ENCODE measurements at places on chromosomes 4 and X.

DNA sequence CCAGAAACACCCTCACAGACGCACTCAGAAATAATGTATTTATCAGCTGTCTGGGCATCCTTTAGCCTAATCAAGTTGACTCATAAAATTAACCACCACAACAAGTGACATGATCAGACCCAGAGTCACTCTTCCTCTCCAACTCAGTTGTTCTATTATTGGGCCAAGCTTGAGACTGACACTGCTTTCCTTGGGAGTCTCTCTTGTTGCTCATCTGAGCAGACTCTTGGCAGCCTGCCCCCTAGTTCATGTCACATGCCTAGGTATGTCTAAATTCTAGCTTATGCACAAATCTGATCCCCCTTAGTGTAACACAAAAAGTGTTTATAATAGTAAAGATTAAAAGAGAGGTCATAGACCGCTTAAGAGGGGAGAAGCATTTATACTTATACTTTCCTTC lies 72.6 kb upstream of the ADAMTS3 start:
- DNase-seq = no peak

DNA sequence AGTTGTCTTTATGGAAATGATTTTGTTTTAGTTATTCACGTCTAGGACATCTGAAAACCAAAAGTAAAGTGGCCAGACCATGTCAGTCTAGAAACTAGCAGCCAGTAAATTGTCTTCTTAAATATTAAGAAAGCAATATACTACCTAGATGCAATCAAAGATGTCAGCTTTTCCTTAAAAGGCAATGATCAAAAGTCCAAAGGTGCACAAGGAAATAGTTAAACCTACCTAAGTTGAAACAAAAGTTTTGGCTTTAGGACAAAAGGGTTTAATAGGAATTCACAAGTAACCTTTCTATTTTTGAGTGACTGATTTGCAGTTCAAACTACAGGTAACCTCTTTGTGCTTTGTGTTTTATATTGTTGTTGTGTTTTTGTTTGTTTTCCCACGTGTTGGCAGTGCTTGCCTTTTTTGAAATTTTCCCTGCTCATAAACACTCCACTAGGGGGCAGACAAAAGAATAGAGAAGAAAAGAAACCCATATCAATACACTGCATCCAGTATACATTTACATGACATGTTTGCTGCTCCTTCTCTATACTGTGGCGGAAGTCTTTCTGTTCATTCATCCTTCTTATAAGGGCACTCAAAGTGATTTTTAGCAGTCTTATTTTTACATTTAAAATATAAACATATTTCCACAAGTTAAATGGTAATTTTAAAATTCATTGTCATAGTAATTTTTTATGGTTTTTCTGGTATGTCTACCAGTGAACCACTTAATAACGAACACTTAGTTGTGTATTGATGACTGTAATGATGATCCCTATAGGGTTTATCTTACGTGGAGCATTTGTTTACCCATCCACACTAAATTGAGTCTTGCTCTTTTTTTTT lies 62.7 kb downstream of the GAB1 start:
- no peak for DNase-seq

GRCh38 chr4:25096981-25097443 lies 63.2 kb downstream of the SEPSECS start:
- DNase-seq = no peak

DNA sequence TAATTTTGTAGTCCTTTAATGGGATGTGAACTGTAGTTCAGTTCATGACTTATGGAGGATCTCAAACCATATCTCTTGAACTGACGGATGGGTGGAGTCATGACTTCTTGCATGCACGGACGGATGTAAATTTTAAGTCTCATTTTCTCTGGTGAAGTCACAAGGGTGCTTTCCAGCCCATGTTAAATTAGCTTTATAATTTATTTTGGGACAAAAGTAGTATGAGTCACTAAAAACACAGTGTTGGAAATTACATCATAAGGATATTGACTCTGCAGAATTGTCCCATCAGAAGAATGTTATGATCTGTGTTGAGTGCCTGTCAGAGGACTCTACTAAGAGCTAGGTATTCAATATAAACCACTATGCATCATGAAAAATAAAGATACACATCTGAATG lies 6.8 kb upstream of the PAGE5 start:
- no peak for DNase-seq

DNA sequence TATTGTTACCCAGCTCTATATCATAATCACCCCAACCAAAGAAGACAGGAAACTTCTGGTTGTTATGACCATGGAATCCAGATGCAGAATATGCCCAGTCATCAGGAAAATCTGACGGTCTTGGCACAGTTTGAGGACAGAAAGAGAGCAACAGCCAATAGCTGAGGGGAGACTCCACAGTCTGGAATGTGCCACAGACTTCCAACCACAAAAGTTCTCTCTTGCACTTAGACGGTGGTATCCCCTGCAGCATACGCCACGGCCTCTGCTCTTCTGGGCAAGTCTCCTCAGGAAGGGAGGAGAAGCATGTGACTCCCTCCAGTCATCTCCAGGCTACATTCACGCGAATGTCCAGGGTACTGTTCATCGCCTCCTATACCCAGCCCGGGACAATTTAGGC lies 18.4 kb downstream of the ZNF827 start:
- DNase-seq = no peak

DNA sequence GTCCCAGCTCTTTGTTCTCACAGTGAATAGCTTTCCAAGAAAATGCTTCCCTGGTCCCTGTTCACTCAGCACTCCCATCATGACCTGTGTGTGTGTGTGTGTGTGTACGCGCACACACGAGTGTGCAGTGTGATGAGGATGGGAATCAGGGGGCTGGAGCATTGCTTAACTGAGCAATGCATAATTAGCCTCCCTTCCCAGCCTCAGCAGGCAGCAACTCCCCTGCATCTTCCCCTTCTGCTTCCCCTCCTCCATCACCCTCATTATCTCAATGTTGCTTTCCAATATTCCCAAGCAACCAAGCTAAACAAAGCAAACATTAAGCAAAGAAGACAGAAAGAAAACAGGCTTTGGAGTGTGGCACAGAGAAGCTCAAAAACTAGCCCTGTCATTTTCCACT lies 137.0 kb downstream of the RBM47 start:
- no peak for DNase-seq

DNA sequence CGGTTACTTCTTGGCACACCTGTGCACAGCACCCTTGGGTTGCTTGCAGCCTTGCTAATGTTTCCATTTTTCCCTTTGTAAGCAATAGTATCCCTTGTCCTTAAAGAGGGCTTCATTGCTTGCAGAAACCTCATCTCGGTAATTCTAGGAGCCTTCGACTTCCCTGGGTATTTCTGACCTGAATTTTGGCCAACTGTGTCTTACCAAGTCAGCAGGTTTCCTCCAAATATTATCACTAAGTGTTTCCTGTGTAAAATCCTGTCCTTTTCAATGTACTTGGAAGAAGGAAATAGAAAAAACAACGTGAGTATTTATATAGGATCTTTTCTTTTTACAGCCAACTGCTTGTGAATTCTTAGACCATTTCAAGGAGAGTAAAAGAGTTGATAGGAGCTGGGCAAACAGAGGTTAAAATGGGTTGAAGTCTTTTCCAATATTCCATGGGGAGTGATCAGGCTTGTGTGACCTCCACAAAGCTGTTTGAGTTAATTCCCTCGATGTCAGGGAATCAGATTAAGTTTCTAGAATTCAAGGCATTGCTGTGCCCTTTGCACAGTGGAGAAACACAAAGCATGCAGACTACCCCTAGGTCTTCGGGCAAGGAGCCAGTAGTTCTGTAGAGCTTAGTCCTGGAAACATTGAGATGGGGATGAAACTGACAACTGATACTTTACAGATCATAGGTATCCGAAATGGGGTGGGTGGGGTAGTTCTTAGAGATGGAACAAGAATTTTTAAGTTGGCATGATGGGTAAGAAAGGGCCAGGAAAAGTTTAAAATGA lies 209.9 kb downstream of the CPE start:
- DNase-seq = no peak

DNA sequence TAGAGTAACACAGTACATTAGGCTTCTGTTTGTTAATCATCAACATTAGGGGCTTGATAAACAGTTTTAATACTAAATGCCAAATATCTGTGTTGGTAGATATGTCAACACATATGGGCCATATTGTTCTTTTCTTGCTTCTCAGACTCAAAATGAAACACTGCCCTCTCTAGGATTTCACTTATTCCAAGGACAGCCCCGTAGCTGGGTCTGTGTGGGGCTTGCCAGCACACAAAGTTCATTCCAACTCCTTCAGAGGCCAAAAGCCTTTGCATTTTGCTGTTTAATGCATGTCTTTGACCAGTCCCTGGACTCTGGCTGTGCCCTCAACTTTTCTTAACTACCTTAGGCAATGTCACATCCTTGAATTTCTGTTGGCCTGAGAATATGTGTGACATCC lies 102.0 kb upstream of the ZNF827 start:
- DNase-seq = no peak

- no peak for DNase-seq
Observed at GRCh38 chr4:82591592-82591991, 29.8 kb upstream of the TMEM150C start.

GRCh38 chr4:77021614-77022089 lies 54.1 kb downstream of the CCNI start:
- DNase-seq = no peak

DNA sequence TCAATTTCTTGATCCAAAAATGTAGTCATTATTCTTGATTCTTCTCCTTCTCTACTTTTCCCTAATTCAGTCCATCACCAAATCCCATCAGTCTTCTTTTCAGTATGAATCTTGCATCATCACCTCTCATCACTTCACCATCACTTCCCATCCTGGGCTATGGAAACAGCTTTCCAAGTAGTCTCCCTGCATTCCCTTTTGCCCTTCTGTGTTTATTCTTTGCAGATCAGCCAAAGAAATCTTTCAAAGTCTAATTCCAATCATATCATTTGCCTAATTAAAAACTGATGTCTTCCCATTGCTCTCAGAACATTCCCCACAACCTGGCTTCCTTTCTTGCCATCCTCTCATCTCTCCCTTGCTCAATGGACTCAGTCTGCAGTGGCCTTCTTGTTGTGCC lies 201.7 kb upstream of the ADAMTS3 start:
- DNase-seq = no peak

DNA sequence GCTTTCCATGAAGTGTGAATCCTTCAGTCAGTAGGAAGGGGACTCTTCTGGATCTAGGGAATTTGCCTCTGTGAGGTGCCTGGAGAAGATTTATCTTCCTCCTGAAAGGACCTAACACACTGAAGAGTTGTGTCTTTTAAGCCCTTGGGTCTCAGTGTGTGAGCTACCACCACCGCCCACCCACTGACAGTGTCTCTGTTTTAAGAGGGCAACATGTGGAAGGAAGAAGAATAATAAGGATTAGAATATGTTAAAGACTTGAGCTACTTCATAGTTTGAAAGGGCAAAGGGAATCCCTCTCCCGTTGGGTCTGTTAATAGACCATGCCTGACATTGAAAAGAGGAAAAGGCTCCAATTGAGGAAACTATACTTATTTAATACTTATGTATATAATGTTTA lies 64.3 kb upstream of the TLR2 start:
- DNase-seq = no peak

- DNase-seq = no peak
Observed at GRCh38 chrX:103782640-103783039, 6.0 kb downstream of the PLP1 start.

- DNase-seq = no peak
Observed at GRCh38 chr4:98516441-98517217, 141.8 kb downstream of the TSPAN5 start.

GRCh38 chr4:114701491-114701890 lies 102.9 kb downstream of the UGT8 start:
- no peak for DNase-seq

GRCh38 chrX:108415891-108416290 lies 22.3 kb downstream of the COL4A6 start:
- no peak for DNase-seq

DNA sequence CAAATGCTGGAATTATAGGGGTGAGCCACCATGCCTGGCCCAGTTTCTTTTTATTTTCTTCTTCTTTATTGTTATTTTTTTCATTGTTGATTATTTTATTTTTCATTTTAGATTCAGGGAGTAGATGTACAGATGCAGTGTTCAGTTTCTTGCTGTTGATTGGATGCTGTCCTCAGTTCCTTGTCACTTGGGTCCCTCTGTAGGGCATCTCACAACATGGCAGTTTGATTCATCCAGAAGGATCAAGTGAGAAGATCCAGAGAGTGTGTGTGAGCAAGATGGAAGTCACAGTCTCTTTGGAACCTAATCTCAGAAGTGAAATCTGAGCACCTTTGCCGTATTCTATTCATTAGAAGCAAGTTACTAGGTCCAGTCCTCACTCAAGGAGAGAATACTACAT lies 20.9 kb downstream of the HMGB3 start:
- DNase-seq = no peak

DNA sequence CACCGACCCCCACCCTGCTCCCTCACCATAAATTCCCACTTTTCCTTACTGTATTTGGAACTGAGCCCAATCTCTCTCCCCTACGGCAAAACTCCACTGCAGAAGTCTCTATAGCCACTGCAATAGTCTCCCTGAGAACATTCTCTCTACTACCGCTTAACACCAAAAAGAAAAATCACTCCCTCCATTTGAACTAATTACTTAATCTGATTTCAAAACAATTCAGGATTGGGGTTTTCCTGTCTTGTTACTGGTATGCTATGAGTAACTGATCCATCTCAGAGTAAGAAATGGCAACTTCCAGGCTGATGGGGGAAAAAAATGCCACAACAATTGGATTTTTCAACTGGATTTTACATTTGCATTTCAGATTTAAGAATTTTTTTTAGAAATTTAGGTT lies 5.8 kb downstream of the PAPSS1 start:
- DNase-seq = no peak

- DNase-seq = no peak
Observed at GRCh38 chr4:59770601-59771264, 1429.4 kb upstream of the ADGRL3 start.

- no peak for DNase-seq
Observed at GRCh38 chrX:118644378-118644777, 83.0 kb upstream of the IL13RA1 start.

- DNase-seq = no peak
Observed at GRCh38 chr4:138889216-138889615, 126.4 kb upstream of the NOCT start.

DNA sequence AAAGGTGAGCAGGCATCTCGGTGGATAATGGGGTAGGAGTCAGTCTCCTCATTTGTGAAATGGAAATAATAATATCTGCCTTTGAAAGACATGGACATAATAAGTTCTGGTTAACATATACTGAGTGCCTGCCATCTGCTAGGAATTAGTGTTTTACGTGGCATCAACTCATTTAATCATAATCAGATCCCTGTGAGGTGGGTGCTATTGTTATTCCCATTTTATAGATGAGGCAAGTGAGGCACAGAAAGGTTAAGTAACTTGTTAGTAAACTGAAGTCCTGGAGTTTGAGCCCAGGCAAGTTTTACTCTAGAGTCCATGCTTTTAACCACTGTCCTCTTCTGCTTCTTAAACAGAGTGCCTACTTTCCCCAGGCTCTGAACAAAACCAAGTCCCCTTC lies 7.5 kb downstream of the CCDC120 start:
- no peak for DNase-seq

- no peak for DNase-seq
Observed at GRCh38 chrX:16788477-16788876, 2.2 kb downstream of the TXLNG start.

- no peak for DNase-seq
Observed at GRCh38 chr4:183407635-183408464, 36.6 kb upstream of the CDKN2AIP start.

Data from stimulated activated CD8-positive, alpha-beta memory T cell treated with anti-CD3 and anti-CD28 coated beads, Interleukin-12 subunit alpha, Interleukin-12 subunit beta, amount 100 ng/mL, for 1 hour (primary cell).